ENCODE measurements at places on chromosomes 1 and 21. TPM values are rescaled to one million over a fixed set of nuclear protein-coding genes. Genes with fewer than 3 reads are reported as not detected.

DNA sequence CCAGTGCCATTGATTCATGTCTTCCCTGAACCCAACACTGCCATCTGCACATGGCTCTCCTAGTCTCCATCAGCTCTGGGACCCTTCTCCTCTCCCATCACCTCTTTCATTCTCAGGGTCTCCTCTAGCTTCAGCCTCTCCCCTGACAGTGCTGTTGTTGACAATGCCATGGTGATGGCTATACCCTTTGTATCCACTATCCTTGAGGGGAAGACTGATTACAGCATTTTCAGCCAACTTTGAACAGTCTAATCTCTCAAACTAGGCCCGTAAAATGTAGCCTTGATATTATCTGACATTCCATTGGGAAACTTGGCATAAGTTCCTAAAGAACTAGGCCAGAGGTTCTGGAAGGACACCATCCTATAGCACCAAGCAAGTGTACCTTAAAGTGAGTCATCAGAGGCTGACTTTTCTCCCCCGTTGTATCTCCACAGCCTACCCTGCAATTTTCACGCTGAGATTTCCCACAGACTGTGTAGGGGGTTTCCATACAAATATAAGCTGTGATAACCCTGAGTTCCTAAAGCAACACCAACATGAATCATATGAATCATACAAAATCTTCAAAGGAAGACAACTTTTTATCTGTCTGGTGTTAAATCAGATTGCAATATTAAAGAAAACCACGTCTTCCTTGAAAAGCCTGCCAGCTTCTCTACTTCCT, 5.8 kb downstream of the HAO2 start:
- H3K4me3 ChIP-seq, result no peak overlapping the region
- no peaks in the 10 kb centered on the region for H3K4me1 ChIP-seq
- H3K27me3 ChIP-seq, result peaks cover 7% of the 10 kb centered on the region
- H3K36me3 ChIP-seq, result no peaks in the 10 kb centered on the region

Gene SPRR2G
- total RNA-seq, result not detected

Gene LAMC2
- total RNA-seq, result 13.9 TPM

Gene SELE
- not detected for total RNA-seq

DNA sequence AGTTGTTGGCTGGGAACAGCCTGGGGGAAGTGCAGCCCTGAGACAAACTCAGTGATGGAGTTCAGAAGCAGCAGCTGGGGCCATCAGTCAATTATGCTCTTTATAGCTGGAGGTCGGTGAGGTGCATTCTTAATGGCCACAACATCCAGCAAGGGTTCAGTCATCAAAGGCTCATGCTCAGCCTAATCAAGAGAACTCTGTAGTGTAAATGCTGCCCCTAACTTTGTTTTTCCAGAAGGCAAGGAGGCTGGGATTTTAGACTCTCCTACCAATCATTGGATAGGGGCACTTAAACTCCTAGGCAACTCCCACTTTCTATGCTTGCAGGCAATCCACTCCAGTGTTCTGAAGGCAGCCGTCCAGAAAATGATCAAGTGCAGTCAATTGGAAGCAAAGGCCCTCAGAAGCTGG, 15.0 kb upstream of the RGS4 start:
- no peaks in the 10 kb centered on the region for H3K27me3 ChIP-seq
- no peaks in the 10 kb centered on the region for H3K4me1 ChIP-seq
- H3K27ac ChIP-seq, result no peak overlapping the region
- H3K36me3 ChIP-seq, result no peaks in the 10 kb centered on the region

GRCh38 chr1:197920067-197920396, 2.9 kb downstream of the LHX9 start:
- H3K36me3 ChIP-seq, result no peaks in the 10 kb centered on the region
- no peak for DNase-seq
- H3K27ac ChIP-seq, result no peak overlapping the region
- H3K4me3 ChIP-seq, result no peak overlapping the region
- H3K4me1 ChIP-seq, result peaks cover 4% of the 10 kb centered on the region

DNA sequence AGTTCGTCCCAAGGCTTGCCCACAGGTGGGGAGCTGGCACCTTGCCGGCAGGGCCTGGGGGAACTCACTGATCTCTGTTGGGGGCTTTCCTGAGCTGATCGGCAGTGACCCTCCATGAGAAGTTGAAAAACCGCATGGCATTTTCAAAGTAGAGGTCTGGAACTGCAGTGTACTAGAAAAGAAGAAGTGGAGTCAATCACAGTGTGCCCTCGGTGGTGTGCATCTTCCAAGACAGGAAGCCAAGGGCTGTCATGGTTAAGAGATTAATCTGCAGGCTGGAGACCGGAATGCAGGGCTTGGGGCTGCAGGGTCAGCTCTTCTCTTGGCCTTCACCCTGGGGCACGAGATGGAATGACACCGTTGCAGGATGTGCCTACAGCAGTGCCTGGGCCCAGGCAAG, 56.8 kb downstream of the ECE1 start:
- H3K27me3 ChIP-seq, result no peaks in the 10 kb centered on the region
- peaks cover 29% of the 10 kb centered on the region for H3K36me3 ChIP-seq
- peaks cover 15% of the 10 kb centered on the region for H3K4me1 ChIP-seq
- H3K27ac ChIP-seq, result no peak overlapping the region
- DNase-seq, result no peak
- H3K4me3 ChIP-seq, result no peak overlapping the region

DNA sequence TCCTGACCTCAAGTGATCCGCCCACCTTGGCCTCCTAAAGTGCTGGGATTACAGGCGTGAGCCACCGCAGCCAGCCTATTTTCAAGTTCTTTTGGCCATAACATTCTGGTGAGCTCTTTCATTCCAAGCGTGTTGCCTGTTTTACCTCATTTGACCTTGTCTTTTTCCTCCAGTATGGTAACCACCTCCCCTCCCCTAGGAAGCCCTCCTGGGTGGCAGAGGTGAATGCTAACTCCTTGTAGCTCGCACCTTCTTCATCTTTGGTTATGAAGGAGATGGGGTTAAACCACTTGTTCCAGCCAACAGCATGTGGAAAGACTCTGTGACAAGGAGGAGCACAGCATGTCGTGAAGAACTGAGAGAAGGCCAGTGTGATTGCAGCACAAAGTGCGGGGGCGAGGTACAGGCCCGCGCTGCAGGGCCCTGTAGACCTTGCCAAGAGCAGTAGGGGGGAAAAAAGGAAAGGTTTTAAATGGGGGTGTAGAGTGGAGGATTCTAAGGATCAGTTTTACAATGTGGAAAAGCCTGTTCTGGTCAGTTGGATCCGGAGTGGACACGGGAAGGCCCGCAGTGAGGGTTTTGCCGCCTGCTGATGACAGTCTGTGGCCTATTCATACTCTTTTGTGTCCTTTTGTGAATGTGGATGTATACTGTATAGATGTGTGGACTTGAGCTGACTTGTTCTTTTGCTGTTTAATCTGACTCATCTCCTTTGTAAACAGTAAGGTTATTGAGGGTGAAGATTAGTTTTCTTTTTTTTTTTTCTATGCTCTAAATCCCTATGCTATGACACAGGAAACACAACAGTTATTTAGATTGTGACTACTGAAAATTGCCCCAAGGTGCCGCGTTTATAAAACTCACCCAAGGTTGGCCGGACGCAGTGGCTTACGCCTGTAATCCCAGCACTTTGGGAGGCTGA, 7.5 kb upstream of the ZNF436 start:
- H3K4me3 ChIP-seq, result no peak overlapping the region
- no peaks in the 10 kb centered on the region for H3K27me3 ChIP-seq
- DNase-seq, result peak; percentile 90
- peaks cover 9% of the 10 kb centered on the region for H3K4me1 ChIP-seq

DNA sequence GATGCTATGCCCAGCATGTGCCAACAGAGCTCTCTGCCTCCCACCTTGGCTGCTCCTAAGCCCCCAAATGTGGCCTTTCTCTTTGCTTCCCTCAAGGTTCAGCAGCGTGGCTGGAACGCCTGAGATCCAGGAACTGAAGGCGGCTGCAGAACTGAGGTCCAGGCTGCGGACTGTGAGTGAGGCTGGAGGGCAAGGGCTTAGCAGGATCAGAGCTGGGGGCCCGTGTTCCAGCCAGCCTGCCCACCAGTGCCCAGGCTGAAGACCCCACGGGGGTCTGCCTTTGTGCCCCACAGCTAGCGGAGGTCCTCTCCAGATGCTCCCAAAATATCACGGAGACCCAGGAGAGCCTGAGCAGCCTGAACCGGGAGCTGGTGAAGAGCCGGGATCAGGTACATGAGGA, 14.6 kb downstream of the IKBKE start:
- H3K27me3 ChIP-seq, result no peaks in the 10 kb centered on the region
- H3K27ac ChIP-seq, result no peak overlapping the region
- peaks cover 9% of the 10 kb centered on the region for H3K4me1 ChIP-seq

GRCh38 chr1:118711356-118711755, 276.8 kb downstream of the TBX15 start:
- H3K27me3 ChIP-seq, result no peaks in the 10 kb centered on the region
- H3K4me1 ChIP-seq, result no peaks in the 10 kb centered on the region

DNA sequence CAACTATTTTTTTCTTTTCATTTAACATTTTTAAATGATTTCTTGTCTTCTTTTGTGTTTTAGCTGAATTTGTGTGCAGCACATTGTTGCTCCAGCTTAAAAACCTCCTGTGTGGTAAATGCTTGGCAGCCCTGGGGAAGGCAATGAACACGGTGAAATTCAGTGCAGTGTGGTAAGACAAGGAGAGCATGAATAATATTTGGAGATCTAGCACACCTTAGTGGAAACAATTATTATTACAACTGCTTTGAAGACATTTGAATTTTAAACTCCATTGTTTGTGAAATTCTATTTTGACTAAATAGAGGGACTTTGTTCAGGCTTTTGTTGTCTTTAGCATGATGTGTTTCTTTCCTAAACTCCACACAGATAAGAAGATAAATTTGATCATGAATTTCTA, 242.6 kb upstream of the CXADR start:
- no peaks in the 10 kb centered on the region for H3K36me3 ChIP-seq
- no peaks in the 10 kb centered on the region for H3K27me3 ChIP-seq
- DNase-seq, result peak; percentile 47

DNA sequence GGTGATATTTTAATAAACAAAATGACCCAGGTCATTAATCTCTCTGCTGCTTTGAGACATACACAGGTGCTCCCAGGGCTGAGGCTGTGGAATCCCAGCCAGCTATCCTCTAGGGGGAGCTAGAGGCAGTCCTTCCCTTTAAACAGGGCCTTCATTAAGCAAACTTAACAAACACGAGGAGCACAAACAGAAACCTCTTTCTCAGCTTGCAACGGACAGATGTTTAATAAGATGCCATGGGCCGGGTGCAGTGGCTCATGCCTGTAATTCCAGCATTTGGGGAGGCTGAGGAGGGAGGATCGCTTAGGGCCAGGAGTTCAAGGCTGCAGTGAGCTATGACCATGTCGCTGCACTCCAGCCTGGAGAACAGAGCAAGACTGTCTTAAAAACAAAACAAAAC, 106.7 kb downstream of the HIVEP3 start:
- peak overlapping the region; percentile 90 for H3K27ac ChIP-seq
- H3K4me3 ChIP-seq, result no peak overlapping the region
- H3K27me3 ChIP-seq, result no peaks in the 10 kb centered on the region
- peaks cover 22% of the 10 kb centered on the region for H3K4me1 ChIP-seq

Gene S100A8
- total RNA-seq, result not detected
